Adrenal gland (tissue), 19 donors: ENCODE measurements at places on chromosomes 6 and 20.

DNA sequence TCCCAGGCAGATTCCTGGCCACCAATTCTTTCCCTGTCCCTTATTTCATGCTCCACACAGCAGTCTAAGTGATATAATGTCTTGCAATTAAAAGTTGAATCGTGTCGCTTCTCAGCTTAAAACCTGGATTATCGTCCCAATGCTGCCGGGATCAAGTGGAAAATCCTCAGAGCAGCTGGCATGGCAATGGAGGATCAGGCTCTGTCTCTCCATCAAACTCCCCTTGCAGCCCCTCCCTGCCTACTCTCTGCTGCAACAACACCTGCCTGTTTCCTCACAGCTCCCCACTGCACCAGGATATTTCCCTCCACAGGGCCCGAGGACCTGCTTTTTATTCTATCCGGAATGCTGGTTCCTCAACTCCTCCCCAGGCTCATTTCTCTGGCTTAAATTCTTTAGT, 277.1 kb downstream of the SYNE1 start:
- no peak overlapping the region for H3K27ac ChIP-seq
- H3K4me3 ChIP-seq, result no peak overlapping the region
- peaks cover 54% of the 10 kb centered on the region for H3K36me3 ChIP-seq
- H3K27me3 ChIP-seq, result no peaks in the 10 kb centered on the region

DNA sequence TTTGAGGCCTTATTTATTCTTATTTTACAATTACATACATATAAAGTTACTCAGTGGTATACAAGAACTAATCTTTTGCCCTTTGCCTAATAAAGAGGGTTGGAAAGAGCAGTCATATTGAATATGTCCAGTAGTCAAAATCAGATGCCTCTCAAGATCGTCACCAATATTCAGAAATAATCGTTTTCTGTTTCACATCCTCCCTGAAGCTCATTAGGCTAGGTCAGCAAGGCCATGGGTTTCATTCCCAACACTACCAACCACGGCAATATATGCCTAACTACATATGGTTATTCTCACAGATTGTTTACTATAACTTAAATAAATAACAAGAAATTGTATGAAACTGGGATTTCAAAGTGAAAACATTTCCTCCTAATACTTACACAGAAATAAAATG, 167.2 kb upstream of the MANEA start:
- no peak for DNase-seq
- H3K27me3 ChIP-seq, result no peaks in the 10 kb centered on the region
- no peaks in the 10 kb centered on the region for H3K36me3 ChIP-seq
- H3K4me3 ChIP-seq, result no peak overlapping the region
- H3K4me1 ChIP-seq, result no peaks in the 10 kb centered on the region

DNA sequence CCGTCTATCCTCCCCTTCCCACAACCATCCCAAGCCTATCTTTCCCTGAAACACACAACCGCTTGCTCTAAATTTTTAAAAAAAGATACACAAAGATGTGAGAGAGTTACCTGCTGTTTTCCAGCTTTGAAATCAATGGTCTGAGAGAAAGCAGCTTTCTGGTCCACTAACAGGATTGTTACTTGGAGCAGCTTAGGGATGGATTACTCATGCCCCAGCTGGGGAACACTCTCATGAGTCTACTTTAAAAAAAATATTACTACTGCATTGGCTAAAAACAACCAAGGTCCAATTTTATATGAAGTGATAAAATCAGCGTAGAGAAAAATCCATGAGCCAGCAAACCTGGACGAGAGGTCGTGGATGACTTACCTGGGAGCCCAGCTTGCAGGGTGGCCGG, 29.6 kb upstream of the FOXC1 start:
- H3K27ac ChIP-seq, result no peak overlapping the region
- no peaks in the 10 kb centered on the region for H3K36me3 ChIP-seq
- DNase-seq, result no peak
- no peaks in the 10 kb centered on the region for H3K27me3 ChIP-seq
- no peak overlapping the region for H3K4me3 ChIP-seq

GRCh38 chr6:152267967-152268845, 369.0 kb downstream of the SYNE1 start:
- H3K4me1 ChIP-seq, result peaks cover 3% of the 10 kb centered on the region
- H3K4me3 ChIP-seq, result no peak overlapping the region
- H3K36me3 ChIP-seq, result peaks cover 20% of the 10 kb centered on the region

DNA sequence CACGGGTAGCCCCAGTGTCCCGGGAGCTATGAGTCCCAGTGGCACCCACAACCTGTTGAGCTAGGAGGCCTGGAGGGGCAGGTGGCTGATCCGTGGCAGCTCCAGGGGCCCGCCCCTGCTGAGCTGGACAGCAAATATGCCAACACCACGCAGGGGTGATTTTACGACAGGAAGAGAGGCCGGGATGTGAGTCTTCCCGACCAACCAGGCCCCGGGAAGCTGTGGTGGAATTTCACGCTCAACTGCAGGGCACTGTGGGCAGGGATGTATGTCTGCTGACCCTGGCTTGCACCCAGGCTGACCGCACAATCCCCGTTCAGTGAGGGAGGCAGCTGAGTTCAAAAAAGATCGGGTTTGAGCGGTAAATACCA, 183.9 kb downstream of the ERMARD start:
- H3K4me1 ChIP-seq, result no peaks in the 10 kb centered on the region
- no peak for DNase-seq

- H3K27ac ChIP-seq, result peak overlapping the region; percentile 90
- no peak overlapping the region for H3K4me3 ChIP-seq
- H3K4me1 ChIP-seq, result no peaks in the 10 kb centered on the region
- no peaks in the 10 kb centered on the region for H3K36me3 ChIP-seq
- DNase-seq, result peak; percentile 35
- H3K27me3 ChIP-seq, result no peaks in the 10 kb centered on the region
Observed at GRCh38 chr20:47124181-47124717, 229.6 kb downstream of the EYA2 start.

GRCh38 chr6:90184334-90185298, 112.0 kb downstream of the BACH2 start:
- H3K4me1 ChIP-seq, result no peaks in the 10 kb centered on the region
- H3K4me3 ChIP-seq, result no peak overlapping the region
- DNase-seq, result no peak
- H3K27ac ChIP-seq, result no peak overlapping the region
- H3K36me3 ChIP-seq, result no peaks in the 10 kb centered on the region
- no peaks in the 10 kb centered on the region for H3K27me3 ChIP-seq

DNA sequence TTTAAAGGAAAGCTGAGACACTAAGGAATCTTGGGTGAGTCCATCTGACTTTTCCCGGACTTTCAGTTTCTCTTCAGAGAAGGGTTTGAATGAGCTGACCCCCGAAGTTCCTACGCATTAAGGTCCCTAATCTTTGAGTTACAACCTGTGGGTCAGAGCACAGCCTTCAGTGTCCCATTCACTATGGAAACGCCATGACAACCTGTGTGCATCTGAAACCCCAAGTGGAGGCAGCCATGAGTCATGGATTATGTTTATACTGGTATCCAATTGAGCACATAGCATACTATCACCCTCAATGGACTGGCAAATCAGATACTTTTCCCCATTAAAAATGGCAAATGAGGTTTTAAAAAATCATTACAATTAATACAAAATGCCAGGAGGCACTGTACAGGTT, 11.4 kb downstream of the MYLK4 start:
- no peak overlapping the region for H3K27ac ChIP-seq
- no peak for DNase-seq
- no peaks in the 10 kb centered on the region for H3K36me3 ChIP-seq
- no peaks in the 10 kb centered on the region for H3K27me3 ChIP-seq
- no peak overlapping the region for H3K4me3 ChIP-seq
